SK-N-DZ (cell line): ENCODE measurements at places on chromosomes 16 and 17.

GRCh38 chr16:82242201-82242600, 72.2 kb upstream of the MPHOSPH6 start:
- no peak for DNase-seq

- DNase-seq, result no peak
Observed at GRCh38 chr16:23504076-23504452, 6.2 kb downstream of the GGA2 start.

GRCh38 chr17:76826330-76827068, 41.7 kb upstream of the MGAT5B start:
- peak; percentile 56 for DNase-seq

DNA sequence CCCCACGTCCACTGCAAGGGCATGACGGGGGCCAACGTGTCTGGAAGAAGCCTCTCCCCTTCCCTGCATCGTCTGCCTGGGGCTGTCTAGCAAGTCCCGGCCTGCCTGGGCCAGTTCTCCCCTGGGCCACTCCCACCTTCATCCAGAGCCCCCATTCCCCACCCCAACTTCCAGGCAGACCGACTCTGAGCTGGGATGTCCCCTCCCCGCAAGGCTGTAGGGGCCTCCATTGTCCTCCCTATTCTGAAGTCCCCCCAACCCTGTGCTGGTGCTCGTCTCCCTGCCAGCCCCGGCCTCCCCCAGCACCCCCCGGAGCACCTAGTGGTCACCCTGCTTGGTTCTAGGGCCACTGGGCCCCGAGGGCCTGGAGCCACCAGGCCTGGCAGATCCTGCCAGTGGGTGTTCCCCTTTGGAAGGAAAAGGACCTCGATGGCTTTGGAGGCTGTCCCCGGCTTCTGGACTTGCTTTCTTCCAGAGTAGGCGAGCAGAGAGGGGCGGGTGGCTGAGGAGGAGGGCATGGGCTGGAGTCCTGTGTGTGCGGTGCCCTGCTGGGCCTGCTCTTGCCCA, 4.8 kb downstream of the GLIS2 start:
- DNase-seq, result no peak

- DNase-seq, result no peak
Observed at GRCh38 chr17:75338335-75338734, 49.1 kb upstream of the SLC25A19 start.
